ENCODE measurements at places on chromosomes 3 and 15. TPM values are rescaled to one million over a fixed set of nuclear protein-coding genes. Genes with fewer than 3 reads are reported as not detected.

DNA sequence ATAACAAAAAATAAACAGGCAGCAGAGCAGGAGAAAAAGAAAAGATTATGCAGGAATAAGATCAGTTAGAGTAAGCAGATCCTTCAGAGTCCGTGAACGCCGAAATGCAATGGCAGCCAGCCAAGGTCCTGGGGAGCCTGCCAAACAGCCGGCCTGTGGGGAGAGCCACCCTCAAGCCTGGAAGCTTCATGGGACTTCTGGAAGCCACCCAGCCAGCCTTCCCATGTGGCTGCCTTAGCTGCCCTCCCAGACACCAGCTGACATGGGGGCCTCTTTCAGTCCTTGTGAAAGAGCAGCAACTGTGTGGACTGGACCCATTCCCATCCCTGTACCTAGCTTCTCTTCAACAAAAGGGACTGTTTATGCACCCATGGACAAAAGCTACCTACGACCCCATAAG is 64.9 kb upstream of the RAD18 start:
- peaks cover 4% of the 10 kb centered on the region for H3K4me1 ChIP-seq
- H3K4me3 ChIP-seq: no peak overlapping the region
- H3K36me3 ChIP-seq: no peaks in the 10 kb centered on the region
- no peak overlapping the region for H3K27ac ChIP-seq
- no peaks in the 10 kb centered on the region for H3K27me3 ChIP-seq

GRCh38 chr15:41565702-41566101 is 6.7 kb downstream of the TYRO3 start:
- peaks cover 74% of the 10 kb centered on the region for H3K4me1 ChIP-seq
- H3K27ac ChIP-seq: no peak overlapping the region
- H3K4me3 ChIP-seq: no peak overlapping the region
- peak; percentile 6 for DNase-seq
- H3K36me3 ChIP-seq: no peaks in the 10 kb centered on the region

DNA sequence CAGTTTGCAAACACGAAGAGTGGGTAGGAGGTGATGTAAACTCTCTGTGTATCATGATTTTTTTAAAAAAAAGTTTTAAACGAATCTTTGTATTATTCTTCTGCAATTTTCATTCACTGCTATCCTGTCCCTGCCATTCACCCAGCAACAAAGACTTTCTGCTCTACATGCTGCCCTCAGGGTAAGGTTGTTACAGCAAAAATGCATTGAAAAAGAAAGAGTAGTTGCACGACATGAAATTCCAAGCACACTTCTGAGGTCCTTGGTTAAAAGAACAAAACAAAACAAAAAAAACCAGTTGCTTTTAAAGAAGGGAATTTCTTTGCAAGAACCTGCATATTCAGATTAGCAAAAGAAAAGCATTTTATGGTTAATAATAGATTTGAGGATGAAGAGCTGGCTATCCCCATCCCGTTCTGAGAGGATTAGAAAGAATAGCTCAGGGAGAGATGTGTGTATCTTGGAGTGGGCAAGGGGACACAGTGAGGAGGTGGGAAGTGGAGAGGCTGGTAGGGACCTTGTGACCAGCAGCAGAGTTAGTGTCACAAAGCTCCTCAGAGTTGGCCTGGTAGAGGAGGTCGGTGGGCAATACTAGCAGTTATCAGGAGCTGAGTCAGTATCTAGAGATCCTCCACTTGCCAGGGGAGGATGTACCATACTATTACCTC is 290.8 kb downstream of the NEK10 start:
- H3K27ac ChIP-seq: no peak overlapping the region
- no peaks in the 10 kb centered on the region for H3K36me3 ChIP-seq
- no peak overlapping the region for H3K4me3 ChIP-seq
- no peaks in the 10 kb centered on the region for H3K4me1 ChIP-seq
- DNase-seq: no peak

- H3K36me3 ChIP-seq: no peaks in the 10 kb centered on the region
- H3K27ac ChIP-seq: no peak overlapping the region
- no peak for DNase-seq
- H3K4me1 ChIP-seq: peaks cover 12% of the 10 kb centered on the region
These were observed 168.7 kb upstream of the FRMD4B start for GRCh38 chr3:69554576-69554975.

- DNase-seq: no peak
- H3K36me3 ChIP-seq: no peaks in the 10 kb centered on the region
- no peak overlapping the region for H3K4me3 ChIP-seq
- H3K27me3 ChIP-seq: no peaks in the 10 kb centered on the region
These were observed 21.9 kb downstream of the KY start for GRCh38 chr3:134628884-134629283.

DNA sequence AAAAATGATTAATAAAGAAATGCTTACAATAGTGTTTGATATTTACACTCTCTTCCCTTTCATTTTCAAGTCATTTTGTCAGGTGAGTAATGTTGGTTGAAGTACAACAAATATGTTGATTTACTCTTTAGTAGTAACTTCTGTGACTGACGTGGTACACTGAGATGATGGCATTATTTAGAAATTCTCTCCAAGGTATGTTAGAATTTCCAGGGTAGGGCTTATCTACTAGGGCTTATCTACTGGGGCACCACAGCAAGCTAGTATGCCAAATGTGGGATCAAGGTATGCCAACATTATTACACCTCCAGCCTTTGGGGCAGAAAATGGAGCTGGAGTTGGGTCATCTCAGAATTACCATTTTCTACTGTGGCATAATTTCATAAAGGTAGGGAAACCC is 157.4 kb upstream of the AGTR1 start:
- no peak overlapping the region for H3K4me3 ChIP-seq
- DNase-seq: no peak
- H3K36me3 ChIP-seq: no peaks in the 10 kb centered on the region
- H3K27me3 ChIP-seq: no peaks in the 10 kb centered on the region
- no peaks in the 10 kb centered on the region for H3K4me1 ChIP-seq

GRCh38 chr15:69730281-69731080 is 277.9 kb downstream of the RPLP1 start:
- peaks cover 31% of the 10 kb centered on the region for H3K4me1 ChIP-seq
- H3K4me3 ChIP-seq: no peak overlapping the region

GRCh38 chr3:196012481-196012880 is 69.4 kb downstream of the TFRC start:
- H3K27me3 ChIP-seq: peaks cover 10% of the 10 kb centered on the region
- H3K27ac ChIP-seq: no peak overlapping the region

- no peak for DNase-seq
- no peak overlapping the region for H3K27ac ChIP-seq
- no peaks in the 10 kb centered on the region for H3K4me1 ChIP-seq
- no peaks in the 10 kb centered on the region for H3K27me3 ChIP-seq
- peaks cover 53% of the 10 kb centered on the region for H3K36me3 ChIP-seq
These were observed 68.0 kb downstream of the GMPS start for GRCh38 chr3:155938409-155938808.

Gene AADAC
- not detected for total RNA-seq

Gene CYP11A1
- 4.9 TPM for total RNA-seq

Gene TUSC7
- total RNA-seq: not detected
